ENCODE measurements at places on chromosomes 7 and 10.

DNA sequence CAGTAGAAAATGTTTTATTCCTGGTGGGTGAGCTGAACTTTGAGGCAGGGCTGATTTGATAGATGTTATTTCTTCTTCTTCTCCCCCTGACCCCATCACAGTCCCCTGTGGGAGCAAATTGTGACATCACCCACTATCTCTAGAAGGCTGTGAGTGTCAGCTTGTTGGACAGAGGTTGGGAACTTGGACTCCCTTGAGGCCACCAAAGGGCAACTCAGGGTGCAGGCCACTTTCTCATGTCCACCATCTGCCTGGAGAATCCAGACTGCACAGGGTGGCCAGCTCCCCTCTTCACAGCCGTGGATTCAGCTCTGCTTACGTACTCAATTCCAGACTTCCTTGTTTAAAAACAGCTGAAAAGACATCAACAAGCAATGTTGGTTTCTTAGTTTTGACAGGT, 103.0 kb downstream of the LRRC18 start:
- no peak for DNase-seq

- DNase-seq, result no peak
Measured at GRCh38 chr7:137970253-137970975, 31.5 kb downstream of the CREB3L2 start.

- DNase-seq, result no peak
Measured at GRCh38 chr7:112286250-112287086, 80.0 kb downstream of the ZNF277 start.

DNA sequence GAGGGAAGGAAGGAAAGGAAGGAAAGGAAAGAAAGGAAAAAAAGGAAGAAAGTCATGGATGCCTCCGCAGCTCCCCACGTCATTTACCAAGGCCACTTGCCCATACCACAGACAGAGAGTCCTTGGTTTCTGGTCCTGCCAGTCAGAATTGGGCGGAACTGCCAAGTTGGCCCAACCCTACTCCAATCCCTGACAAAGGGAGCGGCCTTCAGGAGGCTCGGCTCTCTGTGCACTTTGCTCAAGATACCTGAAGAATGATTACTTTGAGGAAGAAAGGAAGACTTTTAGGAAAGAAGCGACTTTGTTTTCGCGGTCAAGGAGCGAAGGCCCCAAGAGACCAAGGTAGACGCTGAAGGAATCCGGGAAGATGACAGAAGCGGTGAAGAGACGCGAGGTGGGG, 49.1 kb upstream of the FXYD4 start:
- DNase-seq, result no peak
